ENCODE measurements at places on chromosomes 3 and 15.

DNA sequence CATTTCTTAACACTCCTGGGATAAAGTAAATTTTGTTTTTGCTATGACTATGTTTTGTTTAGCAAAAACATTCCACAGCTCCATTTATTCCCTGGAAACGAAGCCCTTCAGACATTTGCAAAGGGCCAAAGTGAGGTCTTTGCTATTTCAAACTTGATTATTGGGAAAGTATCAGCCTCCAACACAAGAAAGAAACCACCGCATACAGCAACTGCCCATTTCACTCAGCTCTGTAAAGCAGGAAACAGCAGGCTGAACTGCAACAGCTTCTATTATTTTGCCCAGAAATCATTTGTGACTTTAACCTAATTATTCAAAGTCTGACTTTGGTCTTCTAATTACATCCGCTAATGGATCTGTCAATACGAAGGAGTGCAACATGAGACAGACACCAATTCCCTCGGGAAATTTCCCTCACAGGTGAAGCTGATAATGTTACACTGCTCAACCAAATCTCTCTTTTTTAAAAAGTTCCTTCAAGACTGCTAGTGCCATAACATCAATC, 72.1 kb downstream of the RFTN1 start:
- no peak for DNase-seq

GRCh38 chr3:188595890-188596376, 442.0 kb downstream of the LPP start:
- DNase-seq = no peak

- DNase-seq = no peak
Measured at GRCh38 chr3:65833761-65834505, 204.8 kb downstream of the MAGI1 start.

GRCh38 chr3:111763001-111763471, 96.0 kb upstream of the PHLDB2 start:
- no peak for DNase-seq

DNA sequence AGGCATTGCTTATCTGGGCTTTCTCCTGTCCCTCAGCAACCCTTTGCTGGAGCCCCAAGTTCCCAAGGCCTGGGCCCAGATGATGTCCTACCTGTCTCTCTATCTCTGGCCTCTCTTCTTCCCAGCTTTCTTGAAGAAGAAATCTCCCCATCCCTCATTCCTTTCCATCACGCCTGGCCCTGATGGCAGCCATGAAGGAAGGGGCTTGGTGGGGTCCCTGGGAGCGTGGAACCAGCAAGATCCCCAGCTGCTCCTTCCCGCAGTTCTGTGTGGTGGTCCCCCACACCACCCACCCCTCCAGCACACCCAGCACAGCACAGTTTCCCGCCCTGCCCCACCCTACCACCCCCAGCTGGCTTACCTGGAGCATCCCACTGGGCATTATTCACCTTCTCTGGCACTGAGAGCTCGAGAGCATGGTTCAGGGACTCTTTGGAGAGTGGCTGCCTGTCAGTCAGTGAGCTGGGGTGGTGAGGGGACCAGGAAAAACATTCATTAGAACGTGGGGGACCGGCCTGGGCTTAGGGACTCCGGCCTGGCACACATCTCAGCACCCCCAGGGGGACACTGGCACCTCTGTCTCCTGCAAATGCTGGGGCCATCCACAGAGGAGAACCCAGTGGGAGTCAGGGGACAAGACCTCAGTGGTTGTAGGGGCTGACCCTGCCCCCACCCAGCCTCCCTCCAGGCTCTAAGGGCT, 26.6 kb downstream of the ACSBG1 start:
- no peak for DNase-seq

GRCh38 chr15:81084716-81085115, 49.4 kb upstream of the CFAP161 start:
- DNase-seq = no peak

- no peak for DNase-seq
Measured at GRCh38 chr15:31324806-31325594, 1.6 kb upstream of the KLF13 start.

DNA sequence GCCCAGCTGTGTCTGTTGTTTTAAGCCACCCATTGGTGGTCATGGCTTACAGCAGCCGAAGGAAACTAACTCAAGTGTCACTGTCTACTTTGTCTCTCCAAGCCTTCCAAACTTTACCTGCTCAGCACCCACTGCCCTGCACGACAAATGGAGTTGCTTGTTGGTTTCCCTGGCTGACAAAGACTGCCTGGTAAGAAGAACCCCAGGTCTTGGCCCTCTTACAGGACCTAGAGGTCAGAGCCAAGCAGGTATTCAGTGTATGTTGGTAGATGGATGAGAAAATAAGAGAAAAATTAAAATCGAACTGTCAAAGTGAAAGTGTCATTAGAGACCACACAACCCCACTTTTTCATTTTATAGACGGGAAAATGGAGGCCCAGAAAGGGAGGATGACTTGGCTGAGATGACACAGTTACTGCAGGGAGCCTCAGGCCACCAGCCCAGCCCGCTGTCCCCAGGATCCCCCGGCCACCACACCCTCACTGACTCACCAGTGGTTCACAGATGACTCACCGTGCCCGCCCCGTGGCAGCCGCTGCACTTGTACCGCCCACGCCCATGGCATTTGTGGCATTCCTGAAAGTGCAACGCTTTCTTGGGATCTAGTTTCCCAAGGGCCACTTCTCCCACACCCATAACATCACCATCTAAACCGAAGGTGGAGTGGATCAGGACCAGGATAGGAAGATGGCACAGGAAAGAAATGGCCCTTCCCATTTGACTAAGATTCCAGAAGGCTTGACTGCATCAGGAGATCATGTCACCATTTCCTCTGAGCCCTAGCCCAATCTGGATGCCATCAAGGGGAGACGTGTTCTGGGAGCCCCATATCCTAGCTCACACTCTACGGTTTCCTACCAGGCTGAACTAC, 15.2 kb downstream of the SSUH2 start:
- DNase-seq = no peak

DNA sequence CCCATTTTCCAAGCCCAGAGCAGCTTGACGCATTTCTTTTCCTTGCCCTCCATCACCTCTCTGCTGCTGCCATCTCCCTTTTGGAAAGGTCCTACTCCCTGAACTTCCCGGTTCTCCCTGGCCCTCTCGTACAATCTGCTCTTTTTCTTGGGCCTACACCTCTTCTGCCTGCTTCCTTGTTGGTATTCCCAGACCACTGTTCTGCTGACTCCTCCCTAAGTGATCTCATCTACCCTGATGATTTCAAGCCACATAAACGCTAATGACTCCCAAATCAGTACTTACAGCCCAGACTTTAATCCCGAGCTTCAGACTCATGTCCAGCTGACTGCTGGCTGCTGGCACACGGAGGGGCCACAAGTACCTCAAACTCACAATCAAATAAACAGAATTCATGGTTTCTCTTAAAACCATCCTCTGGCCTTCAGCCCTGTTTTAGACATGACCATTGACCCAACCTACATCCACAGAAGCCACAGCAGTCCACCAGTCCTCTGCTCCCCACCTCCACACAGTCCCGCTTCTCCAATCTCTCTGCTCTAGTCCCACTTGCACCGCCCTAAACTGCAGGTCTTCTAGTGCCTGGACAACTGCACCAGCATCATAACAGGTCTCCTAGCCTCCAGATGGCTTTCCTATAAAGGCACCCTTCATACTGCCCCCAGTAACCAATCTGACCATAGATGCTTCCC, 57.6 kb downstream of the AAGAB start:
- no peak for DNase-seq

- DNase-seq = no peak
Measured at GRCh38 chr3:8413337-8413926, 88.2 kb upstream of the LMCD1 start.

DNA sequence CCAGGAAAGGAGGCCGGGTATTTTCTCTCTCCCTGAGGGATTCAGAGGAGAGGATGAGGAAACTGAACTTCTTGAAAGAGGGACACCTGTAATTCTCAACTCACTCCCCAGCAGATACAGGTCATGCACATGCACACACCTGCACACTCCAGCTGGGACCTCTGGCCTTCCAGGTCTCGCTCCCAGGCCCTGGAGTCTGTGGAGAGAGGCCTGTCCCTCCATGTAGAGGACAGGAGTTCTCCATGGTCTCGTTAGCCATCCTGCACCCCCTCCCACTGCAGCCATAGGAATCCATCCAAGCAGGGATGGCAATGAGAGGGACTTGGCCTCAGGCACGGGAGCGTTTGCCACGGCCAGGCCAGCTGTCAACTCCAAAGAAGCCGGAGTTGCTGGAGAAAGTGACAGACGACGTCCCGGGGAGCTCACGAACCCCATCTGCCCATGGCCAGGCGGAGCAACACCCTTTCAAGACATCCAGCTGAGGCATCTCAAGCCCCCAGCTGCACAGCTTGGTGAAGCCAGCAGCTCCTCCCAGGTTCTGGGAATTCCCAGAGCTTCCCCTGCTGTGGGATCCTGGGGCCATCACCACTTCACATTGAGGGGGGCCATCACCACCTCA, 223.3 kb downstream of the UACA start:
- DNase-seq = no peak

DNA sequence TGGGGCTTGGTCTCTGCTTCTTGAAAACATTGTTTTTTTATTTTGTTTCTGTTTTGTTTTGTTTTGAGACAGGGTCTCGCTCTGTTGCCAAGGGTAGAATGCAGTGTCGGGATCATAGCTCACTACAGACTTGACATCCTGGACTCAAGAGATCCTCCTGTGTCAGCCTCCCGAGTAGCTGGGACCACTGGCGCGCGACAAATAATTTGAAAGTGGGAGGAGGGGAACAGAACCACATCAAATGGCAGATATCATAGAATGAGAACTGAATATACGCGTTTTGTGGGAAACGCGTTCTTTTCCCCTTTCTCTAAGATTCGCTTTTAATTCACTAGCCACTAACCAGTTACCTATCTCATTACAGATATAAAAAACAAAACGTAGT, 641 bp upstream of the VPS13C start:
- no peak for DNase-seq

DNA sequence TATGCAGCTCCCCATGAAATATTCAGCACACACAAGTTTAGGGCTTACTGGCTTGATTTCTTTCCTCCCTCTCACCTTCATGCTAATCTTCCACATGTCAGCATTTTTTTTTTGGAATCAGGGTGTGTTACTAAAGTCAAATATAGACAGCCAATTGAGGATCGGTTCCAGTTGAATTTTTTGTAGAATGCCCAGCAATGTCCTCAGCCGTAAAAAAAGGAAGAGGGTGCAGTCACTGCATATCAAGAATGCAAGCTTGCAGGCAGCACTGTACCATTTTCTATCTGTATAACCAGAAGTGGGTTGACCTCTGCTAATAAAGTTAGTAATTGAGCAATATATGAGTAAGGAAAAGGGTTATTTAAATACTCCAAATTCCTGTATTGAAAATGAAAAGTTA, 51.4 kb upstream of the CHMP2B start:
- no peak for DNase-seq

- DNase-seq = no peak
Measured at GRCh38 chr3:76505202-76505845, 534.6 kb upstream of the ROBO2 start.

DNA sequence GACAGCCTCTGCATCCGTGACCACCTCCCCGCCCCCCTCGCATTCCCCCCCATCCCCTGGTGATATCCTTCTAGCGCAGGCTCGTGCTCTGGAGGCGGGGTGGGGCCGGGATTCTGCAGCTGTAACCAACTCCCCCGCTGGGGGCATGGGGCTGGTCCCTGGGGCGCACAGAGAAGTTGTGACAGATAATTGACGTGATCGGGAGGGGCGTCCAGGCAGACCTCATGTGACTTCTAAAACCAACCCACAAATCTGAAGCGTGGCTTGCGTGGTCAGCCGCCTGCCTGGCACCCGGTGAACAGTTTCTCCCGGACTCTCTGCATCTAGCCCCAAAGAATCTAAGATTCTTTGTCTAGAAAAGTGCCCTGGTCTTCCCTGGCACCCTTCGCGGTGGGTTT, 100.6 kb upstream of the IGF1R start:
- peak; percentile 76 for DNase-seq

DNA sequence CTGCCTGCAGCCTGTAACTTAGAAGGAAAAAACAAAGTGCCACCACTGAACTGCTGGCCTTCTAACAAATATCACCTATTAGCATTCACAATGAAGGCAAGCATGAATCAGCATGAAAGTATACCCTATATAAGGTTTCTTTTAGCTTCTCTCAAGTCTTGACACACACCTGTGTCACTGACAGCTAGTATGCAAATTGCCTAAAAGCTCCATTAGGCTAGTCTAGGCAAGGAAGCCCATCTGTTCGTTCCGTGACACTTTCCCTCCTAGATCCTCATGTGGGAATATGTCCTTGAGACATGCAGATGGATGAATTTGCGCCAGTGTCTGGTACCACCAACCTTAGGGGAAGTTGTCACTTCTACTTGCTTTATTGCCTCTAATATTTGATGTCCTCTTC, 129.3 kb downstream of the RBMS3 start:
- DNase-seq = no peak

DNA sequence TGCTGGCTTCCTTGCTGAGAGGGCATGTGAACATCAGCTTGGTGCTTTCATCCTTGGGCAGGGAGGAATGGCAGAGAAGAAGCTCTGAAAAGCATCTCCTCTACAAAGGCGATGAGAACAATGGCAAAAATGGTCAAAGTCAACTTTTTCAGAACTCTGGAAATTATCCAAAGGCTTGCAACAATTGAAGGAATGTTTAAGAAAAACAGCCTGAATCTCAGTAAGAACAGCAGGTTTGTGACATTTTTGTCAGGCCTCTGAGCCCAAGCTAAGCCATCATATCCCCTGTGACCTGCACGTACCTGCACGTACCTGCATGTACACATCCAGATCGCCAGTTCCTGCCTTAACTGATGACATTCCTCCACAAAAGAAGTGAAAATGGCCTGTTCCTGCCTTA, 51.8 kb downstream of the ONECUT1 start:
- no peak for DNase-seq

GRCh38 chr3:72661115-72661457, 187.2 kb downstream of the SHQ1 start:
- peak; percentile 68 for DNase-seq

GRCh38 chr3:53084310-53085001, 38.6 kb upstream of the SFMBT1 start:
- DNase-seq = no peak

DNA sequence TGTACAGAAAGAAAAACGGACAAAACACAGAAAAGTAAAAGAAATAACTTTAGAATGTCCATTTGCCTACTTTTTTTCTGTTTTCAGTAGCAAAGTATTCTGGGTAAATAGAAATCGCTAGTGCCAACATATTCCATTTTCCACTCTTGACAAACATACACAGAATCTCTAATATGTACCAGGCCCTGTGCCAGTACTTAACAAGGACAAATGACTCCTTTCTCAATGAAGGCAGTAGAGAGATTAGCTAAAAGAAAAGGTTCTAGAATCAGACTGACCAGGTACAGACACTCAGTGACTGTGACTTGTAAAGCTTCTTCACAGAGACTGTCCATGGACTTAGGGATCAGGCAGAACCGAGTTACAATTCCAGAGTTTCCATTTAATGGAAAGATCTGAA, 165.8 kb upstream of the STAC start:
- no peak for DNase-seq

GRCh38 chr15:63984331-63984730, 62.0 kb downstream of the DAPK2 start:
- no peak for DNase-seq

DNA sequence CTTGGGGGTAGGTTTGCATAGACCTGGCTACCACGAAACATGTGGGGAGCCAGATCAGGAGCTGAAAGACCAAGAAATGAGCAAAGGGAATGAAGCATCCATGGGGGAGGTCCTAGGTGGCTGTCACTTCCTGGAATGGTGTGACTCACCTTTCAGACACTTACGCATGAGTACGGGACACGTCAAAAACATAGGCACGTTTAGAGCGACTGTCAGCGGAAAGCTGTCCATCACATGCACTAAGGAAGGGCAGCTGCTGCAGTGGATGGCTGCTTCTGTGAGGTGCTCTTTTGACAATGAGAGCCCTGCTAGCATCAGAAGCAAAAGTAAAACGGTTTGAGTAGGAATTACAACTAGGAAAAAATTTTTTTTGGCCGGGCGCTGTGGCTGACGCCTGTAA, 244.6 kb upstream of the CCDC54 start:
- DNase-seq = no peak
